Stimulated activated CD4-positive, alpha-beta T cell treated with anti-CD3 and anti-CD28 coated beads, Interleukin-2, amount 100 ng/mL, for 48 hours (primary cell): ENCODE measurements at places on chromosomes 12 and 14.

GRCh38 chr14:49619730-49620129 lies 696 bp downstream of the RPL36AL start:
- no peak for DNase-seq

DNA sequence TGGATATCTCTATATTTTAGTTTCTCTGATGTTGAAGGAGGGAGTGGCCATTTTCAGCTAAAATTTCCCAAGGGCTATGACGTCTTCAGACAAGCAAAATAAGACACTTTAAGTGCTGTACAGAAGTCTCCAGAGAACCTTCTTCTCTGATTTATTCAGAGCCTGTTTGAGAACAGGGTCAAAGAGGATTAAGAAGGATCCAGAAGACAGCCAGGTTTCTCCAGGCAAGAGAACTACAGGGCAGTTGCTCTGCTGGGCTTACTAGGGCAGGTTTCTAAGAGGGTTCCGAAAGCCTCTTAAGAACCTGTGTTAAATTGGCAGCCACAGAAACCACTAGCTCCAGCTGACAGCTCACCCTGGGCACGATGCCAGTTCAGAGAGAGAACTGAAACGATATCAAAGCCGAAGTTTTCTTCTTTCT lies 1.2 kb downstream of the MGP start:
- peak; percentile 54 for DNase-seq

GRCh38 chr12:76470028-76470939 lies 89.3 kb downstream of the OSBPL8 start:
- DNase-seq = no peak

- DNase-seq = no peak
These were observed 2.3 kb downstream of the TMED10 start for GRCh38 chr14:75174066-75174465.

DNA sequence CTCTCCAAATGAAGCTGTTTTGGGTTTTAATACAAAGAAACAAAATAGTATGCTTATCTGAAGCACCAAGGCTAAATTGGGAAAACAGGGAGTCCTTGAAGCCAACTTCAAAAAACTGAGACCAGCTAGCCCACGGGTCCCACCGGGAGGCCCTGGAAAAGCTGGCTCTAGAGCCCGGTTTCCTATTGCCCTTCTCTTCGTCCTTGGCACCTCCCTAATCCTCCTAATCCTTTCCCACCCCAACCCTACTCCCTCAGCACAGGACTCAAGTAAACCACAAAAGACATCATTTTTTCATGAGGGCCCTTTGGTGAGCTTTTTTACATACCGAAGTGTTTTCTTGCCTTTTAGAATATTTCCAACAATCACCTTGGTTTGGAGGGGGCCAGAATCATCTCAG lies 11.3 kb downstream of the LRRC74A start:
- DNase-seq = no peak

GRCh38 chr12:47943623-47944340 lies 19.6 kb upstream of the TMEM106C start:
- no peak for DNase-seq

- no peak for DNase-seq
These were observed 37.1 kb downstream of the SOCS2 start for GRCh38 chr12:93609281-93610192.

- peak; percentile 23 for DNase-seq
These were observed 17.1 kb downstream of the POMT2 start for GRCh38 chr14:77303417-77304156.

DNA sequence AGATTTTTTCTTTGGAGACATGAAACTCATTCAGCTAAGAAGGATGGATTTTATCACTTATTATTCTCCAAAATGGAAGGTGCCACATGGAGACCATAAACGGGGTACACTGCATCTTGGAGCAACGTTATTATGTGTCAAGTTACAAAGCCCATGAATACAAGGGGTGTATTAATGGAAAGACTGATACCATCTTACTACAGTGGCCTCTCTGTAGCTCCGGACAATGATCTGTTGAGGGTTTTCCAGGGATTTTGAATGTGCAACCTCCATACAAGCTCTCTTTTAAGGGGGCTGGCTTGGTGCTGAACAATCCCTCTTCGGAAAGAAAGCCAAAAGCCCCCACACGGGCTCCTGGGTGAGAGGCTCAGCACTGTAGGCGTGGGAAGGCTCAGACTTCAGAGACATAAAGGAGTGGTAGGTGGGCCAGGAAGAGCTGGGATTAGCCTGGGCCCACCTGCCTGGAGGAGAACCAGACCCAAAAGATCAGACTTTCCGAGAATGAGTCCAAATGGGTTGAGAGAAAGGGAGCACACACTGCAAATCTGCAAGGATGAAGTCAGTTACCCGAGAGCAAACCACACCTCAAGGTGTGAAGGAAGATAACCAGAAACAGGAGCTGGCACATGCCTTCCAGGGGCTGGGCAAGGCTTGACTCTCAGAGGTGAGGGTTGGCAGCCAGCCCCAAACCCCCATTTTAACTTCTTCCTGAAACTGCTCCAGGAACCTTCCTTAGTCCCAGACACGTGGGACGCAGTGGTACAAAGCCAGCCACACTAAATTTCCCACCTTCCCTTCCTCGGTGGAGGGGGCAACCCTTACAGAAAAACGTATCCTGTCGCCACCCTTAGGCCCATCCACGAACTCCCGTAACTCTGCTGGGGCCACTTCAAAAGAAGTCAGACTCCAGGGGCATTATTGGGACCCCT lies 1.5 kb downstream of the VPS37B start:
- no peak for DNase-seq

GRCh38 chr14:74019408-74020137 lies 424 bp downstream of the BBOF1 start:
- DNase-seq = no peak

DNA sequence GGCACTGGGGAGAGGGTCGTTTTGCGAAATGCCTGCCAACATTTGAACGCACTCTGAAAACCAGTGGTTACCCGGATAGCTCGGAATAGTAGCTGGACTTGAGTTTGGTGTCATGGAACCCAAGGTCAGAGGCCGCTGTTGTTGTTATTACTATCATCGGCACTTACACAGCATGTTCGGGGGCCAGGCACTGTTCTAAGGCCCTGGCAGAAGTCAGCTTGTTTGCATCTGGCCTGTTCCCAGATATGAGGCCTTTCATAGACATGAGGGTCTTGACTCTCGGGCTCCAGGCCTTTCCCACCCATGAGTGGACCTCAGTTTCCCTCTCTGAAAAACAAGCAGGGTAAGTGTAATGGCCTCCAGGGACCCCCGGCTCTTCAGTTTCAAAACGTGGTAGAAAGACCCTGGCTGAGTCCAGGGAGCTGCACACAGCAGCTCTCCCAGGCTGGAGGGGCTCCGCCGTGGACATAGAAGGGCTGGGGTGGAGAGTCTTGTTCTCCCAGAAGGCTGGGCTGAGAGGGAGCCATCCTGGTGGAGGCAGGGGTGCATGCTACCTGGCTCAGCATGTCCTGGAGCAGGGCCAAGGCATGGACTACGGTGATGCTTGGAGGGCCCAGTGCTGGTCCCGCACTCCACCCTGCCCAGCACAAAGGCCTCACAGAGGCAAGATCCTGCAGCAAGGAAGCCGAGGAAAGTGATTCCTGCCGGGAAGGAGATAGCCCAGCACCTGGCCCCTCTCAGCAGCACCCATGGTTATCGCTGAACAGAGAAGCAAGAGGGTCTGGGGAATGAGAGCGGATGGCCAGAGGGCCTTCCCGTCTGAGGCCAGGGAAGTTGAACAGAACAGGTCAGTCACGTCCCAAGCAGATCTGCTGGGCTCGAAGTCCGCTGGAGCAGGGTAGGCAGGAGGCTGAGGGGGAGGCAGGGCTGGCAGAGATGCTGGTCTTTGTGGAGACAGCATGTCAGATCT lies 63.5 kb upstream of the C14orf180 start:
- no peak for DNase-seq

DNA sequence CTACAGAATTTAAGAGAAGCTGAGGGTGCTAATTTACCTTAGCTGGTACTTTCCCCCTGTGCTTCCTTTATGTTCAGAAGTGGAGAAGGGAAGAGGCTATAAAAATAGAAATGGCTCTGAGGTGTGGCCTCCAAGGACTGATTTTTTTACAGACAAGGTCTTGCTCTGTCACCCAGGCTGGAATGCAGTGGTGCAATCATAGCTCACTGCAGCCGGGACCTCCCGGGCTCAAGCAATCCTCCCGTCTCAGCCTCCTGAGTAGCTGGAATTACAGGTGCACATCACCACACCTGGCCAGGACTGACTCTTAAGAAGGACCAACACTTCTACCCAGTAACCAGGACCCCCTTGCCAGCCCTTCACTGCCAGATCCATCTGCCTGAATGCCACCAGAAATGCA lies 23.9 kb upstream of the NAP1L1 start:
- DNase-seq = no peak

DNA sequence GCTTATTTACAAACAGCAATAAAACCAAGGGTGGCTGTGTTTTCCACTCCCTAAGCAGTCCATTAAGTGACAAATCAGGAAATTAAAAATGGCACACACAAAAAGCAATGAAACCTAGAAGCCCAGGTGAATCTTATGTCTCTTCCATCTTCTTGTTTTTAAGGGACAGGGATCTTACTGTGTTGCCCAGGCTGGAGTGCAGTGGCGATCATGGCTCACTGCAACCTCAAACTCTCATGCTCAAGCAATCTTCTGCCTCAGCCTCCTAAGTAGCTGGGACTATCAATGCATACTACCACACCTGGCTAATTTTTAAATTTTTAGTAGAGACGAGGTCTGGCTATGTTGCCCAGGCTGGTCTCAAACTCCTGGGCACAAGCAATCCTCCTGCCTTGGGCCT lies 52.4 kb upstream of the CERS5 start:
- no peak for DNase-seq

DNA sequence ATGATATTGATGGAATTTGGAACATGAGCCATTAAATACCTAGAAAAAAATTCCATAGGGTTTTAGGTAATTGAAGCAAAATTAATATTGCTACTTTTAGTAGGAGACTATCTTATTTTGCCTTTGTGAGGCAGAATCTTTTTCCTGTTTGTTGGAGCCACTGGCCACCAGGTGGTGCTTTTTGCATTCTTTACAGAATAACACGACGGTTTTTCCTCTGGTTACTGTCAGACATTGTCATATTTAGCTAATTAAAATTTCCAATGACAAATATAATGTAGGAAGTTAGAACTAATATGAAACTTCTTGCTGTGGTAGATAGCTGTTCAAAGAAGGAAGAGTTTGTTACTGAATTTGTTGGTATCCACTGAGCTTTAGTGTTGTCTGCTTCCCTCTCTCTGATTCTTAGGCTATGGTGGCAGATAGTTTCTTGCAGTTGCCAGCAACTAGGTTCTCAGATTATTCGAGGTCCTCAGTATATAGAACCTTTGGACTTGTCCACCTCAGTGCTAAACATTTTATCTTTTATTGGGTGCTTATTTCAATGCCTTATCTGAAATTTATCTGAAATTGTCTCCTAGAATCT lies 25.7 kb downstream of the RAB21 start:
- peak; percentile 18 for DNase-seq

DNA sequence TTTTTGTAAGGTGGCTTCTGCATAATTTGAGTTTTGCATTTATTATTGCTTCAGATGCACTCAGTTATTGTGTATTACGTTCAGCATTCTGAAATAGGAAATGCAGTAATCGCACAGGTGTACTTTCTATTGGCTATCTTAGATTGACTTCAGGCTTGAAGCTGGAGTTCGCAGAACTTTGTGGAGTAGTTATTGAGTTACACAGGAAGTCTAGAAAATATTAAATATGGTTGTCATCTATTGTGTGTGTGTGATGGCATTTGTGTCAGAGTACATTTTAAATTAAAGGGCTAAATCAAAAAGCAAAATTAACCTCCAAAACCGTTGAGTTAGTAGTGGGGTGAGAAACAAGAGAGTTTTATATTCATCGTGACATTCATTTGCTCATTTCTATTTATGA lies 2.7 kb downstream of the ARID2 start:
- DNase-seq = no peak

DNA sequence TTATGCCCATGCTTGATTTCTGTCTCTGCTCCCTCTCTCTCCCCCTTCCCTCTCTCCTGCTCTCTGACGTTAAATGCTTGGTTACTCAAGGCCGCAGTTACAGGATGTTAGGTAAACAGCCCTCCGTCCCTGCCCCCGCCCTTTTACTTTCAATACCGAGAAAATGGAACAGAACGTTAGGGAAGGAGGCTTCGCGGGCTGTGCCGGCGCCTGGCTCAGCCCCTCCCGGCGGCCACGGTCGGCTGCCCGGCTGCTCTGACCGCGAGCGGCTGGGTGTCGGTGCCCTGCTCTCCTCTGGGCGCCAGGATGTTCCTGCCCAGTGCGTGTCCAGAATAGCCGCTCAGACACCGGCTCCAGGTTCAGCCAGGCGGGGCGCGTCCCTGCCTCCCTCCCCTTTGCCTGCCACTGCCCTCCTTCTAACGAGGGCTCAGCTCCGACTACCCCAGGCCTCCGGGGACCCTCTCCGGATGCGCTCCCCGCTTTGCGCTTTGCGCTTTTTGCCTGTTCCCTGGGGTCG lies 166.1 kb downstream of the ADCK1 start:
- DNase-seq = no peak

DNA sequence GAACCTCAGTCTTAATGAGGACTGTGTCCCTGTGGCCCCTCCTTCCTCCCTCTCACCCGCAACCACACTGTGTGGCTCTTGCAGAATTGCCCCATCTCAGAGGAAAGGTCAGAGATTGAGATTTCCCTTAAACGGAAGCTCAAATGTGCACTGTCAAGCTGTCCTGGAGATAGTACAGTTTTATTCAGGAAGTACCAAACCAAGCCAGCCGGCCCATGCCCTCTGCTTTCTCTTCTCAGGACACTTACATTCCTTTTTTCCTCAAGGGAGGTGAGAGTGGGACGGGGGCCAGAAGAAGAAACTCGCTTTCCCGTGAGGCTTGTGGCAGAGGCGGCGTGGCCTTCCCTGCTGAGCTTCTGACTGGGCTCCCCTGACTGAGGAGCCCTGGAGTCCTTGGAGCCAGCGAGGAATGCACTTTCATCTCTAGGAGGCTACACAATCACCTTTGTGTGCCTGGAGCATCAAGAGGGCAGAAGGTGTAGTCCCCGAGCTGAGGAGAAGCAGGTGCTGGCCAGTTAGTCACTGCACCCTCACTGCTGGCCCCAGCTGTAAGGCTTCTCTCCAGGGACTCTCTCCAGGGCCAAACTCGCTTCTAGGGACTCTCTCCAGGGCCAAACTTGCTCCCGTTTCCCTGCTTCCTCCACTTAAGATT lies 24.1 kb upstream of the ATP2A2 start:
- no peak for DNase-seq

- no peak for DNase-seq
These were observed 141.8 kb downstream of the CACNA1C start for GRCh38 chr12:2194571-2194970.

- DNase-seq = no peak
These were observed 24.4 kb downstream of the CD9 start for GRCh38 chr12:6224550-6224949.

GRCh38 chr14:52882824-52883223 lies 68.0 kb downstream of the FERMT2 start:
- no peak for DNase-seq

DNA sequence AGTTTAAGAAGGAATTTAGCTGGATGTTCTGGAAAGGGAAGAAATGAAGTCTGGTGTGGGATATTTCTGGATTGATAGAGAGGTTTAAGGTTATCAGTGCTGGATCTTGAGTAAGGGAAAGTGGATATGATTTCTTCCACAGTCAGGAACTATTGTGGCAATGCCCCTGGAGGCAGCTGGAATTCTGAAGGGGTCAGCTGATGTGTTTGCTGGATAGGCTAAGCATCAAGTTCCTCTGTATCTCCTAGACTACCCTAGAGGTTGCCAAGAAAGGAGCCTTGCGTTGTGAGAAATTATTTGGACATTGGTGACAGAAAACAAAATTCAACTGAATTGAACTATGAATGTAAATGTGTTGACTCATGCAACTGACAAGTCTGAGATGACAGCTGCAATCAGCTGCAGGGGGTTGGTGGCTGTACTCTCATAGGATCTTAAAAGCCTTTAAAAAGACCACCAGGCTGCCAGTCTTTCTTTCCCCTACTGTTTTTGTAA lies 244.4 kb downstream of the ATXN7L3B start:
- no peak for DNase-seq

GRCh38 chr14:66802962-66803361 lies 295.0 kb downstream of the GPHN start:
- DNase-seq = no peak
